KG1 (cell line): ENCODE measurements at places on chromosomes 13 and 19.

DNA sequence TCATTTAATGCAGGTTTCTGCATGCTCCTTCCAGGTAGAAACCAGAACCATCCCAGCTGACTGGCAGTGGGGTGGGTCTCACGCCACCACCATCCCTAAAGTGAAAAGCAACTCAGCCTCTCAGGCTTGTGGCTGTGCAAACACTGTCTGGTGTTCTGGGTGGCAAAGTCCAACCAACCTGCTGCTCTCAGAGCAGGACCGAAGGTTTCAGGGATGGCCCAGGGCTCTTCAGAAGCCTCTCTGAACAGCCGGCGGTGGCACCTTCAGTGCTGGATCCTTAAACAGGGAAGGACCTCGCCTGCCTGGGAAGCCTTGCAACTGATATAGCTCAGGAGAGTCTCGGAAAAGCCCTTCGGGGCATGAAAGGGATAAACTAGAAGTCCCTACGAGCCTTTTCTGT, 100.8 kb downstream of the COL4A1 start:
- no peak for DNase-seq

DNA sequence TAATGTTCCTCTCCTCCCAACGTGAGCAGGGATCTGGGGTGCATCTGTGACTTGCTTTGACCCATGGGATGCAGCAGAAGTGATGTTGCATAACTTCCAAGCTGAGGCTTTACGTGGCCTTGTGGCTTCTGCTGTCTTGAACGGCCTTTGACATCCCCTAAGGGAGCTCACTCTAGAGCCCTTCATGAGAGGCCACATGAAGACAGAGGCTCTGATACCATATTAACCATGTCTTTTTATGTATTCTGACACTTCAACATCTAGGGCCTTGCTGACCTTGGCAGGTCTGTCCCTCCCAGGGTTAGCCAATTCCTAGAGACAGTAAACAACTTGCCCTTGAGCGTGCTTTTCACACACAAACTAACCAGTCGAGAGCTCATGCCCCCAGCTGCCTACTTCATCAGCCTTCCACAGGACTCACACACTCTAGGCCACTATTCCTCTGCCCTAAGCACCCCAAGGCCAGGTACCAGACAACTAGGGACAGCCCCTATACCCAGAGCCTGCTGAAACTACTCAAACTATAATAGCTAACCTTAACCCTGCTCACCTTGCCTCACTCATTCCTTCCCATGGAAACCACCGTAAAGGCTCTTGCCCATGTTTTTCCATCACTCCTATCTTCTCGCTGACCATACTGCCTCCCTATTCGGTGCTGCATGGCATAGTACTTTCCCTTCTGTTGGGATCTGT, 45.4 kb downstream of the CCDC70 start:
- no peak for DNase-seq

- no peak for DNase-seq
Observed at GRCh38 chr13:106911020-106911419, 343.1 kb upstream of the ARGLU1 start.

DNA sequence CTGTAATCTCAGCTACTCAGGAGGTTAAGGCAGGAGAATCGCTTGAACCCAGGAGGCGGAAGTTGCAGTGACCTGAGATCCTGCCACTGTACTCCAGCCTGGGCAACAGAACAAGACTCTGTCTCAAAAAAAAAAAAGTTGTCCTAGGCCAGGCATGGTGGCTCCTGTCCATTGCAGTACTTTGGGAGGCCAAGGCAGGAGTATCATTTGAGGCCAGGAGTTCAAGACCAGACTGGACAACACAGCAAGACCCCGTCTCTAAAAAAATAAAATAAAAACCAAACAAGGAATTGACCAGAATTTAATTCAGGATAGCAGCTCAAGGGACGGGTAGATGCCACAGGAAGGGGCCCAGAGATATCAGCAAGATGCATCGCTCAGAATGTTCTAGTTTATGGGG, 4.9 kb downstream of the SULT2B1 start:
- no peak for DNase-seq

GRCh38 chr19:980133-980998, 3.8 kb upstream of the WDR18 start:
- no peak for DNase-seq

- no peak for DNase-seq
Observed at GRCh38 chr13:25046985-25047511, 48.9 kb upstream of the PABPC3 start.

GRCh38 chr19:16355293-16356043, 30.8 kb downstream of the KLF2 start:
- no peak for DNase-seq

GRCh38 chr19:6373813-6374108, 1.2 kb downstream of the ALKBH7 start:
- DNase-seq = no peak

DNA sequence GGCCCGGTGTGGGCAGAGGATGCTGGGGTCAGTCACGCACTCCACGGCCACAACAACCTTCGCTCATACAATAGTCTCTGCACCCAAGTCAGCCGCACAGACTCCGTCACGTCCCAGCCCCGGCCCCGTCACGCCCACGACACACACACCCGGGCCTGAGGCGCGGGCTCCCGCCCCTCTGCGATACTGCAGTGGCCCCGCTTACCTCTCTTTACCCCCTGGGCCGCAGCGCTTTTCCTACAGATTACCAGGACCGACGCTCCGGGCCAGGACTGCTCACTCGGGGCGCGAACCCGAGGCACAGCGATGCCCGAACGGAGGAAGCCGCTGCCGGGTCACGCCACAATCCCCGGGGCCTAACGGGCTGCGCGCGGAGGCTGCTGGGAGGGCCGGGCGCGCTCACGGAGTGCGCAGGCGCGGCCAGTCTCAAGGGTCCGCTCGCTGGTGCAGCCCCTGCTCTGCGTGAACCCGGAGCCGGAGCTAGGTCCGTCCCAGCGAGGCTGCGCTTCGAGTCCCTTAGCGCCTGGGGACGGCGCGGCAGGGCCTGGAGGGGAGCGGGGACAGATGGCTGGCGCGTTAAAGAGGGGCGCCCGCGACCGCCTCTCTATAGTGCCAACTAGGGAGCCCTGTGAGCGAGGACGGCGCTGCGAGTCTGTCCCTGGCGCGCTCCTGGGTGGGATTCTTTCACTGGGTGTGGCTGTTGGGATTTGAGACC, at the start of gene ZFP82:
TSS of gene ZFP82 (minus strand) at position 358 of the 715 bp plus-strand sequence. CDS start 8,855 bp downstream, outside the sequence.
- peak; percentile 37 for DNase-seq

- DNase-seq = no peak
Observed at GRCh38 chr13:109275852-109276251, 510.5 kb downstream of the IRS2 start.
